ENCODE measurements at places on chromosomes 6 and 20.

DNA sequence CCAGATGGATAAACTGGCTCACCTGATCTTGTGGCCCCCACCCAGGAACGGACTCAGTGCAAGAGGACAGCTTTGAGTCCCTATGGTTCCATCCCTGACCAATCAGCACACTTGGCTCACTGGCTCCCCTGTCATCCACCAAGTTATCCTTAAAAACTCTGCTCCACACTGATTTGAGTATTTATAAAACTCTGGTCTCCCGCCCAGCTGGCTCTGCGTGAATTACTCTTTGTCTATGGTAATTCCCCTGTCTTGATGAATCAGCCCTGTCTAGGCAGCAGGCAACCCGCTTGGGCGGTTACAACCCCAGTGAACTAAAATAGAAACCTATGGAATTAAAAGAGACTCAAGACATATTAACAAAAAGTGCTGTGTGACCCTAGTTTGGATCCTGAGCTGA, 38.1 kb upstream of the CD83 start:
- DNase-seq: no peak

GRCh38 chr20:53935344-53936084, 134.9 kb downstream of the BCAS1 start:
- no peak for DNase-seq

- no peak for DNase-seq
These were observed 84.3 kb downstream of the CTNNBL1 start for GRCh38 chr20:37777988-37778659.

- no peak for DNase-seq
These were observed 197.7 kb upstream of the PREP start for GRCh38 chr6:105600336-105601260.

DNA sequence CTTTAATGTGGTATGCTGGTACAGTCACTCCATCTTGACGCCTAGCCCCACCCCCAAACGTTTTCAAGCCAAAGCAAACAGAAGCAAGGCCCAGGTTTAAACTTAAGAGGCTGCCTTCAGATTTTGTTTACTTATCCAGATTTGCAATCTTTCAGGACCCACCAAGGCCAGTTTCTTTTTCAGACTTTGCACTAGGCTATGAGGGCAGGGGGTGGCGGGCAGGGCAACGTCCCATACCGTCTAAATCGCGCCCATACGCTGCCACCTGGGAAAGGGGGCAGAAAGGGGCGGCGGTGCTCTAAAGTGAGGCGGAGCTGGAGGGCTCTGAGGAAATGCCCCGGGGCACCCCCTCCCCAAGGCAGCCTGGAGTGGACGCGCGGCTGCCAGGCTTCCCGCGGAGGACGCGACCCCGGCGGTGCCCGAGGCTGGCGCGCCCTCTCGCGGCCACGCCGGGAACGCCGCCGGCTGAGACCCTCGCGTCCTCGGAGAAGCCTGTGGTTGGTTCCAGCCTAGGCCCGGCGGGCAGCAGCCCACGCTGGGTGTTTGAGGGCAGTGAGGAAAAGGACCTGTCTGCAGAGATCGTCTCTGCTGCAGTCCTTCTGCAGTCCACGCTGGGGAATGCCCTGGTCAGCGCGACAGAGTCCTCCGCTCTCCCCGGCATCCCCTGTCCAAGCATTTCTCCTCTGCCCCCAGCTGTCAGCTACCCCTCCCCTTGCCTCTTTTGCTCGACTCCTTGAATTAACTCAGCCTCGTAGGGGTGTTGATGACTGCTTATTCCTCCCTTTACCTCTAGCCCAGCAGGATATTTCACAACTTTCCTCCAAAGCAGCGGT, 129.2 kb upstream of the PRND start:
- DNase-seq: no peak

- DNase-seq: no peak
These were observed 305.2 kb downstream of the ESR1 start for GRCh38 chr6:152112491-152113261.

- DNase-seq: no peak
These were observed 2.7 kb downstream of the TGIF2 start for GRCh38 chr20:36576081-36576445.

DNA sequence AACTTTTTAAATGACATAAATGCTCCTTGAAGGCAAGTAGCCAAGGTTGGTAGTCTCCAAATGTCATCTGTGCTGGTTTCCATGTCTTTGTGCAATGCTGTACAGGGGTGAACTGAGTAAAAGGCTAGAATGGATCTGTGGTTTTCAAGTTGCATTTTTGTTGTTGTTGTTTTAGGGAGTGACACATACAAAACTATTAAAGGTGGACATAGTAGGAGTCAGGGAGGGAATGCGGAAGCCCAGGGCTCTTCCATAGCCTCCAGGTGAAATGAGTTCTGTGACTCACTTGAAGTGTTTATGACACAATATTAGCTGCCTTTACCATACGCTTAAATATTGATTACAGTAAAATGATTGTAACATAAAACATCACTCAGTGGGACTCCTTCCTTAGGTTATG, 22.5 kb upstream of the QKI start:
- DNase-seq: no peak

GRCh38 chr20:51129147-51129776, 106.4 kb upstream of the KCNG1 start:
- no peak for DNase-seq

DNA sequence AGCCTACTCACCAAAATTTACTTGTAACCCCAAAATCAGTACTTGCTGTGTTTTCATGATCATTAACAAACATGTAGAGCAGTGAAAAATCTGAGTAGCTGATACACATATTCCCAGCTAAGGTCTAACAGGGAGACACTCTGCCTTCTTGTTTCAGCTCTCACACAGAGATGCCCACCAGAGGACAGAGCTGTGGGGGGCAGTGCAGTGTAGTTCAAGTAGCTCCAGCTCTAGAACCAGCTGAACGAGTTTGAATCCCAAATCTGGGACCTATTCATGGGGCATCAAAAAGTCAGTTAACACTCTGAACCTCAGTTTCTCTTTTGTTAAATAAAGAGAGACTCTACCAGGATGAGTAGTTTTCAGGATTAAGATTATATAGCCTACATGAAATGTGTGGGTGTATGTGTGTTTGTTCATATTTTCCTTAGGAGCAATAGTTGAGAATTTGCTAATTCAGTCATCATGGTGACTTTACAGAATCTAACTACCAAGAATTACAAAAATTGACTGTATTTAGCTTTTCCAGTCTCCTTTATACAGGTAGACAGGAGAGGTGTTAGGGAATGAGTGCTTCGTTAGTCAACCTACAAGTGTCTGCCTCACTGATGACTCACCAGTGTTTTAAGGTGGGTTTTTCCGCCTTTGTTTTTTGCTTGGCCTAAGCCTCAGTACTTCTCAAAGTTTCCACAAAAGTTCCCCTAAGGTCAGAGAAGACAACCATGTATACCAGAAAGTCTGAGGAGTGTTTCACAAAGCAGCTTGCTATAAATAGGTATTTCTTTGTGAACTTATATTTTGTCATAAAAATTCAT, 164.0 kb upstream of the RUNX2 start:
- no peak for DNase-seq

GRCh38 chr6:113596387-113597230, 260.5 kb upstream of the MARCKS start:
- DNase-seq: no peak

Measured in gastrocnemius medialis (tissue), 4 donors.